ENCODE measurements at places on chromosomes 3 and 15. TPM values are rescaled to one million over a fixed set of nuclear protein-coding genes. Genes with fewer than 3 reads are reported as not detected.

The SLC9C1 gene
- polyA plus RNA-seq, result 20.0 TPM

The STRIT1 gene
- 2.5 TPM for polyA plus RNA-seq

The GOLGA8Q gene
- polyA plus RNA-seq, result 10.4 TPM

The ACAN gene
- 2.4 TPM for polyA plus RNA-seq

The GCNT3 gene
- 15.4 TPM for polyA plus RNA-seq

The COL6A5 gene
- polyA plus RNA-seq, result 2.6 TPM

The DAZL gene
- polyA plus RNA-seq, result 124 TPM

The CLRN1 gene
- 0.38 TPM for polyA plus RNA-seq

The SLC22A13 gene
- 1.1 TPM for polyA plus RNA-seq

The TTLL13 gene
- polyA plus RNA-seq, result 30.3 TPM

The CCR2 gene
- 2.7 TPM for polyA plus RNA-seq

The HEMK1 gene
- 25.7 TPM for polyA plus RNA-seq

The TM4SF4 gene
- 1.4 TPM for polyA plus RNA-seq

The ARHGEF26 gene
- polyA plus RNA-seq, result 14.7 TPM

The ZNF502 gene
- polyA plus RNA-seq, result 9.0 TPM

The PIERCE2 gene
- polyA plus RNA-seq, result 16.0 TPM

The SERPINI2 gene
- polyA plus RNA-seq, result 0.47 TPM

The UNC13C gene
- 24.7 TPM for polyA plus RNA-seq

The MUSTN1 gene
- polyA plus RNA-seq, result 21.7 TPM

The C3orf22 gene
- 42.2 TPM for polyA plus RNA-seq

The ST8SIA2 gene
- polyA plus RNA-seq, result 0.24 TPM

The IQCF5 gene
- 78.9 TPM for polyA plus RNA-seq

The DNAH1 gene
- polyA plus RNA-seq, result 50.4 TPM

The FEZF2 gene
- polyA plus RNA-seq, result not detected

The AHSG gene
- polyA plus RNA-seq, result 1.5 TPM

The SLC12A1 gene
- 1.2 TPM for polyA plus RNA-seq

The FRMD5 gene
- polyA plus RNA-seq, result 12.3 TPM

The AGBL1 gene
- polyA plus RNA-seq, result 0.70 TPM

The ITIH3 gene
- polyA plus RNA-seq, result 9.9 TPM

The CCDC80 gene
- 159 TPM for polyA plus RNA-seq

The GALNT15 gene
- 16.5 TPM for polyA plus RNA-seq

The MELTF gene
- polyA plus RNA-seq, result 5.7 TPM

The ZCWPW2 gene
- polyA plus RNA-seq, result 9.5 TPM

The RGMA gene
- 53.7 TPM for polyA plus RNA-seq

The NOX5 gene
- polyA plus RNA-seq, result 7.9 TPM

The MESP2 gene
- 1.3 TPM for polyA plus RNA-seq

The CCDC54 gene
- polyA plus RNA-seq, result 112 TPM

The EFCC1 gene
- 2.6 TPM for polyA plus RNA-seq

The SLC35A5 gene
- polyA plus RNA-seq, result 64.2 TPM

The TMOD2 gene
- polyA plus RNA-seq, result 6.4 TPM

The WNT5A gene
- polyA plus RNA-seq, result 3.4 TPM

The CD96 gene
- 1.5 TPM for polyA plus RNA-seq

The RFX7 gene
- polyA plus RNA-seq, result 17.5 TPM

The KBTBD13 gene
- polyA plus RNA-seq, result 1.2 TPM

The ROBO1 gene
- polyA plus RNA-seq, result 42.6 TPM

The GPR160 gene
- polyA plus RNA-seq, result 10.4 TPM

The MGLL gene
- polyA plus RNA-seq, result 26.0 TPM

The TNFSF10 gene
- 10.0 TPM for polyA plus RNA-seq

The LMOD3 gene
- polyA plus RNA-seq, result 0.55 TPM

The RTP1 gene
- polyA plus RNA-seq, result 0.59 TPM

The PXK gene
- polyA plus RNA-seq, result 28.8 TPM

Measured in testis (tissue), 5 donors.